ENCODE measurements at places on chromosomes 7 and 10. TPM values are rescaled to one million over a fixed set of nuclear protein-coding genes. Genes with fewer than 3 reads are reported as not detected.

DNA sequence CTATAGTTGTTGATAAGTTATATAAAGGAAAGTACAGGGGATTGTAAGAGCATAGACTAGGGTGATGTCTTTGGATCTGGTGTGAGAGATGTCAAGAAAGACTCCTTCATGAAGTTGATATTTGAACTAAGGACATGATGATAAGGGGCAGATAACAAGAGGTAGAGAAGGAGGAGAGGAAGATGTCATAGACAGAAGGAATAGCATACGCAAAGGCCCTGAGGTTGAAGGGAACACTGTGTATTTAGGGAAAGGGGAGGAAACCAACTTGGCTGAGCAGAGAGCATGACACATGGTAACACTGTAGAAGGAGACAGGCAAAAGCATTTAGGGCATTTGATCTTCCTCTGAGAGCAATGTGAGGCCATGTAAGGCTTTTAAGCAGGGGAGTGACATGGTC lies 170.8 kb downstream of the CHN2 start:
- DNase-seq = no peak

GRCh38 chr7:2726316-2727018 lies 38.5 kb downstream of the AMZ1 start:
- DNase-seq = no peak

GRCh38 chr7:42720991-42721796 lies 190.7 kb downstream of the C7orf25 start:
- no peak for DNase-seq

The MMP21 gene
- total RNA-seq = not detected

The SPDYE9 gene
- total RNA-seq = not detected
